ENCODE measurements at places on chromosomes 13 and 19.

- peaks cover 54% of the 10 kb centered on the region for H3K36me3 ChIP-seq
- H3K4me1 ChIP-seq = no peaks in the 10 kb centered on the region
- no peak overlapping the region for H3K27ac ChIP-seq
- no peaks in the 10 kb centered on the region for H3K27me3 ChIP-seq
Observed at GRCh38 chr19:10832939-10833296, 3.1 kb downstream of the TMED1 start.

GRCh38 chr13:33106656-33107360, 90.6 kb downstream of the KL start:
- H3K36me3 ChIP-seq = peaks cover 33% of the 10 kb centered on the region
- no peaks in the 10 kb centered on the region for H3K27me3 ChIP-seq
- DNase-seq = no peak
- peaks cover 24% of the 10 kb centered on the region for H3K4me1 ChIP-seq
- no peak overlapping the region for H3K4me3 ChIP-seq

DNA sequence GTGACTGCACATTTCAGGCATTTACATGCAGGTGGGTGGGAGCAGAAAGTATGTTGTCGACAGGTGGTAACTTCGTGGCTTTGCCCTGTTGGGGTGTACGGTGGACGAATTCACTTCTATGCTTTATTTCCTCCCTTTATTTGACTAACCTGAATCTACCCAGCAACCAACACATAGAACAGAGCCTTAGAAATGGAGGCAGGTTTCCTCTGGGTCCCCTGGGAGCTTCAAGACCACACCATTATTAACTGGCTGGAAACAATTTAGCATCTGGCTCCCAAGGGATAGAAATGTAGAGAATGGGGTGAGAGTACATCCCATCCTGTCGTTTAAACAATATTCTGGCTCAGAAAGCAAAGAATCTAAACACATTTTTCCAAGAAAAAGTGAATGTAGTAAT, 244.4 kb downstream of the DLEU7 start:
- no peaks in the 10 kb centered on the region for H3K27me3 ChIP-seq
- no peak for DNase-seq
- no peak overlapping the region for H3K27ac ChIP-seq

GRCh38 chr19:35851213-35852028, 883 bp downstream of the NPHS1 start:
- H3K4me1 ChIP-seq = peaks cover 3% of the 10 kb centered on the region
- no peak for DNase-seq
- H3K27me3 ChIP-seq = peaks cover 5% of the 10 kb centered on the region
- H3K36me3 ChIP-seq = no peaks in the 10 kb centered on the region
- no peak overlapping the region for H3K4me3 ChIP-seq
- H3K27ac ChIP-seq = no peak overlapping the region

DNA sequence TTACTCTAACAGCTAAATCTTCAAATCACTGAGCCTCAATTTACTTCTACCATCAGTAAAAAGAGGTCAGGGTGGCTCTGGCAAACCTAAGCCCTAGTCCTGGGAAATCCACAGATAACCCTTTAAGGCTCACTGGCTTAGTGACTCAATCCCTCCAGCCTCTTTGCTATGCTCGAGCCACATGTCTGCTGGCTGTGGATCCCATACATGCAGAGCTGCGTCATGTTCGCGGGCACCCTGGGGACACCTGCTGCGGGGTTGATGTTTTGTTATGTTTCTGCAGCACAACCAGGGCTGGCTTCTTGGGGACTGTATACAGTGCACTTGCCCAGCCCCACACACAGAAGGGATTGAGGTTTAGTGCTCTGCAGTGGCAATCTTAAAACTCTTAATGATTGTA, 41.6 kb upstream of the C13orf42 start:
- no peak overlapping the region for H3K4me3 ChIP-seq
- H3K36me3 ChIP-seq = no peaks in the 10 kb centered on the region
- no peak for DNase-seq
- H3K27me3 ChIP-seq = no peaks in the 10 kb centered on the region

GRCh38 chr19:49533551-49534488, 6.0 kb downstream of the RCN3 start:
- peak overlapping the region; percentile 68 for H3K4me3 ChIP-seq
- no peaks in the 10 kb centered on the region for H3K27me3 ChIP-seq
- DNase-seq = peak; percentile 84
- peaks cover 31% of the 10 kb centered on the region for H3K36me3 ChIP-seq
- H3K27ac ChIP-seq = peak overlapping the region; percentile 17

- H3K36me3 ChIP-seq = no peaks in the 10 kb centered on the region
- H3K4me3 ChIP-seq = no peak overlapping the region
- H3K27ac ChIP-seq = no peak overlapping the region
- no peak for DNase-seq
- H3K27me3 ChIP-seq = no peaks in the 10 kb centered on the region
Observed at GRCh38 chr19:50897191-50897607, 14.0 kb downstream of the KLK4 start.

GRCh38 chr13:77563111-77563510, 27.6 kb downstream of the SCEL start:
- no peaks in the 10 kb centered on the region for H3K36me3 ChIP-seq
- no peak overlapping the region for H3K27ac ChIP-seq
- H3K4me3 ChIP-seq = no peak overlapping the region
- H3K4me1 ChIP-seq = no peaks in the 10 kb centered on the region
- H3K27me3 ChIP-seq = no peaks in the 10 kb centered on the region
- no peak for DNase-seq

- no peaks in the 10 kb centered on the region for H3K4me1 ChIP-seq
- H3K27me3 ChIP-seq = no peaks in the 10 kb centered on the region
- DNase-seq = no peak
- no peak overlapping the region for H3K4me3 ChIP-seq
- no peak overlapping the region for H3K27ac ChIP-seq
- H3K36me3 ChIP-seq = no peaks in the 10 kb centered on the region
Observed at GRCh38 chr13:111318386-111318785, 2.1 kb upstream of the TEX29 start.

- DNase-seq = no peak
- no peaks in the 10 kb centered on the region for H3K4me1 ChIP-seq
- H3K4me3 ChIP-seq = no peak overlapping the region
- peaks cover 3% of the 10 kb centered on the region for H3K27me3 ChIP-seq
- H3K27ac ChIP-seq = no peak overlapping the region
Observed at GRCh38 chr19:19214159-19214490, 2.4 kb downstream of the NCAN start.

- H3K36me3 ChIP-seq = no peaks in the 10 kb centered on the region
- no peaks in the 10 kb centered on the region for H3K27me3 ChIP-seq
- no peak overlapping the region for H3K27ac ChIP-seq
- DNase-seq = no peak
Observed at GRCh38 chr13:90594681-90595080, 752.8 kb upstream of the MIR17HG start.

DNA sequence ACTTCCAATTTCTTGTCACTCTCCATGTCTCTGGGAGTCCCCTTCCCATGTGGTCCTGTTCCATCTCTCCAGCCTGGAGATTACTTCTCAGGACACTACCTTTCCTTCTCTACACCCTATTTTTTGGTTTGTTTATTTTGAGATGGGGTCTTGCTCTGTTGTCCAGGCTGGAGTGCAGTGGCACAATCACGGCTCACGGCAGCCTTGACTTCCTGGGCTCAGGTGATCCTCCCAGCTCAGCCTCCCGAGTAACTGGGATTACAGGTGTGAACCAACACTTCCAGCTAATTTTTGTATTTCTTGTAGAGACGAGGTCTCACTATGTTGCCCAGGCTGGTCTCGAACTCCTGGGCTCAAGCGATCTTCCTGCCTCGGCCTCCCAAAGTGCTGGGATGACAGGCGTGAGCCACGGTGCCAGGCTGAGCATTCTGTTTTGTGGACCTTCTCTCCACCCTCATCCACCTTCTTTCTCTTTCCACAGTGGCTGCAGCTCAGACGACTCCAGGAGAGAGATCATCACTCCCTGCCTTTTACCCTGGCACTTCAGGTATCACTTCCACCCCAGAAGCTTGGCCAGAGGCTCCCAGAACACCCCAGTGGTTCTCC, 644 bp downstream of the HCST start:
- peak overlapping the region; percentile 29 for H3K4me3 ChIP-seq
- no peak for DNase-seq
- no peaks in the 10 kb centered on the region for H3K27me3 ChIP-seq
- no peaks in the 10 kb centered on the region for H3K36me3 ChIP-seq
- peak overlapping the region; percentile 29 for H3K27ac ChIP-seq

GRCh38 chr19:35546532-35546931, 1.1 kb downstream of the TMEM147 start:
- H3K27me3 ChIP-seq = no peaks in the 10 kb centered on the region
- no peak for DNase-seq
- no peak overlapping the region for H3K27ac ChIP-seq
- peak overlapping the region; percentile 87 for H3K4me3 ChIP-seq

DNA sequence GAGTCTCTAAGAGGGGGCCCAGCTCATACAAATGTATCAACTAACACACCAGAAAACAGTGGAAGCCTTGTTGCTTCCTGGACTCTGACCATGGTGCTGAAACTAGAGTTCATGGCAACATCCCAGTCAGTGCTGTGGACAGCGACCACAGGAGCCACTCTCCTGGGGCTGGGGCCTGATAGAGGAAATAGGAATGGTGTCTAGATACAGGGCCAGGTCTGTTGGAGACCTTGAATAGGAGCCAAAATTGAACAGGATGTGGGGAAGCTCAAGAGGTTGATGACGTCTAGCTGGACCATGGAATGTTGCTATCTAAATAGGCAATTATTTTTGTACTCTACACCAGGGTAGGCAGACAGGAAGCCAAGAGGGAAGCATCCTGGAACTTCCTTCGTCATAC, 21.7 kb downstream of the LILRB4 start:
- no peaks in the 10 kb centered on the region for H3K4me1 ChIP-seq
- H3K27ac ChIP-seq = no peak overlapping the region
- H3K36me3 ChIP-seq = no peaks in the 10 kb centered on the region
- no peak overlapping the region for H3K4me3 ChIP-seq

- no peaks in the 10 kb centered on the region for H3K27me3 ChIP-seq
- H3K27ac ChIP-seq = peak overlapping the region; percentile 54
- no peak overlapping the region for H3K4me3 ChIP-seq
- H3K36me3 ChIP-seq = no peaks in the 10 kb centered on the region
Observed at GRCh38 chr13:48892688-48893075, 83.0 kb upstream of the FNDC3A start.

GRCh38 chr19:18879579-18880373, 16.2 kb downstream of the CERS1 start:
- no peak overlapping the region for H3K27ac ChIP-seq
- no peaks in the 10 kb centered on the region for H3K36me3 ChIP-seq
- no peaks in the 10 kb centered on the region for H3K27me3 ChIP-seq

GRCh38 chr13:58598241-58598640, 966.7 kb downstream of the PCDH17 start:
- H3K4me1 ChIP-seq = no peaks in the 10 kb centered on the region
- H3K27me3 ChIP-seq = no peaks in the 10 kb centered on the region
- H3K27ac ChIP-seq = no peak overlapping the region
- no peak overlapping the region for H3K4me3 ChIP-seq
- no peak for DNase-seq
- no peaks in the 10 kb centered on the region for H3K36me3 ChIP-seq

GRCh38 chr19:4183967-4184717, 1.7 kb downstream of the ANKRD24 start:
- H3K27ac ChIP-seq = no peak overlapping the region
- peaks cover 12% of the 10 kb centered on the region for H3K4me1 ChIP-seq
- H3K4me3 ChIP-seq = no peak overlapping the region
- no peak for DNase-seq

DNA sequence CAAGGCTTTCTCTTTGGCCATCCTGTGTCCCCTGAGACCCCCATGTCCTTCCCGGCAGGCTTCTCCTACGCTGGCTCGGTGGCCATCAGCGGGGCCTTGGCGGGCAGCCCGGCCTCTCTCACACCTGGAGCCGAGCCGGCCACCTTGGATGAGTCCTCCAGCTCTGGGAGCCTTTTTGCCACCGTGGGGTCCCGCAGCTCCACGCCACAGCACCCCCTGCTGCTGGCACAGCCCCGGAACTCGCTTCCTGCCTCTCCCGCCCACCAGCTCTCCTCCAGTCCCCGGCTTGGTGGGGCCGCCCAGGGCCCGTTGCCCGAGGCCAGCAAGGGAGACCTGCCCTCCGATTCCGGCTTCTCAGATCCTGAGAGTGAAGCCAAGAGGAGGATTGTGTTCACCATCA, 14.2 kb downstream of the PLEKHJ1 start:
- no peak overlapping the region for H3K4me3 ChIP-seq
- H3K27ac ChIP-seq = no peak overlapping the region
- no peaks in the 10 kb centered on the region for H3K27me3 ChIP-seq
- no peaks in the 10 kb centered on the region for H3K4me1 ChIP-seq

DNA sequence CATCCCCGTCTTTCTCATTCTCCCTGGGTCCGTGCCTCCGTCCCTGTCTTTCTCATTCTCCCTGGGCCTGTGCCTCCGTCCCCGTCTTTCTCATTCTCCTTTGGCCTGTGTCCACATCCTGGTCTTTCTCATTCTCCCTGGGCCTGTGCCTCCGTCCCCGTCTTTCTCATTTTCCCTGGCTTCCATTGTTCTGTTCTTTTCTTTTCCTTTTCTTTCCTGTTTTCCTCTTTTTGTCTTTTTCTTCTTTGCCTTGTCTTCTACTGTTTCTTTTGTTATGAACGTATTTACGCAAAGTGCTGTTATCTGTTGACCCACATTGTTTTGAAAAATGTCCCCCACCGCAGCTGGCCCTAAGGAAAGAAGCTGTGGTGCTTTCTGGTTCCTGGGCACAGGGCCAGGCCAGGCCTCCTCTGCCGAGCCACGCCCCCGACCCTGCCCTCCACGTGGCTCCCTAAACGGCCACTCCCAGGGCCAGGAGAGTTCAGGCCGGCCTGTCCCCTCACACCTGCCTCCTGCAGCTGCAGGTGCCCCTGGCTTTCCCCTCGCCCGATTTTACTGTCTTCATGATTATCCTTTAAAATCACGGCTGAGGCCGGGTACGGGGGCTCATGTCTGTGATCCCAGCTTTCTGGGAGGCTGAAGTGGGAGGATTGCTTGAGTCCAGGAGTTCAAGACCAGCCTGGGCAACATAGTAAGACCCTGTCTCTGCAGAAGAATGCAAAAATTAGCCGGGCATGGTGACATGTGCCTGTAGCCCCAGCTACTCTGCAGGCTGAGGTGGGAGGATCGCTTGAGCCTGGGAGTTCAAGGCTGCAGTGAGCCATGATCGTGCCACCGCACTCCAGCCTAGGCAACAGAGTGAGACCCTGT, 14.0 kb upstream of the TMPRSS9 start:
- H3K4me1 ChIP-seq = no peaks in the 10 kb centered on the region
- no peak for DNase-seq
- H3K27me3 ChIP-seq = no peaks in the 10 kb centered on the region
- H3K36me3 ChIP-seq = peaks cover 27% of the 10 kb centered on the region
- H3K27ac ChIP-seq = no peak overlapping the region

DNA sequence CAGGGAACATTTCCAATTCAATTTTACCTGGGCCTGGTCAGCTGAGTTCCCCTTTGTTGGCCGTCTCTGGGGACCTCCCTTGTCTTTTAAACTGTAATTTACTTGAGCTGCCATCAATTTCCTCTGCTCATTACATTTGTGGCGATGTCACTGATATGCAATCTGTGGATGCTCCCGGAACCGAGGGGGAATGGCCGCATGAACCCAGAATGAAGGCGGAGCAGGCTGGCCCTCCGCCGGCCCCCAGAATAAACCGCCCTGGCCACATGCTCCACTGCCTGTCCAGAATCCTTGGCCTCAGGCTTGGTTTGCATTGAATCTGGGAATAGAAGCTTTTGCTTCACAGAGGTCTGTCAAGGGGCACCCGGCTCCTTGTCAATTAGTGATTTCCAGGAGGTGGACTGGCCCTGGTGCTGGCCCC, 276.8 kb downstream of the TEX29 start:
- H3K4me3 ChIP-seq = no peak overlapping the region
- no peaks in the 10 kb centered on the region for H3K27me3 ChIP-seq
- no peak overlapping the region for H3K27ac ChIP-seq
- no peaks in the 10 kb centered on the region for H3K36me3 ChIP-seq
- H3K4me1 ChIP-seq = no peaks in the 10 kb centered on the region
- DNase-seq = no peak

GRCh38 chr19:47492571-47493377, 8.8 kb upstream of the KPTN start:
- H3K36me3 ChIP-seq = peaks cover 52% of the 10 kb centered on the region
- H3K4me1 ChIP-seq = no peaks in the 10 kb centered on the region
- no peak overlapping the region for H3K4me3 ChIP-seq
- H3K27ac ChIP-seq = no peak overlapping the region

All from ascending aorta (tissue), 2 donors.